Endothelial cell of umbilical vein (primary cell): ENCODE measurements at places on chromosomes 4 and X. TPM values are rescaled to one million over a fixed set of nuclear protein-coding genes. Genes with fewer than 3 reads are reported as not detected.

- H3K36me3 ChIP-seq, result no peaks in the 10 kb centered on the region
- no peaks in the 10 kb centered on the region for H3K4me1 ChIP-seq
- no peak for DNase-seq
- H3K27ac ChIP-seq, result no peak overlapping the region
Observed at GRCh38 chrX:66002824-66003680, 36.8 kb downstream of the VSIG4 start.

The KLB gene
- not detected in 2 replicates for total RNA-seq

DNA sequence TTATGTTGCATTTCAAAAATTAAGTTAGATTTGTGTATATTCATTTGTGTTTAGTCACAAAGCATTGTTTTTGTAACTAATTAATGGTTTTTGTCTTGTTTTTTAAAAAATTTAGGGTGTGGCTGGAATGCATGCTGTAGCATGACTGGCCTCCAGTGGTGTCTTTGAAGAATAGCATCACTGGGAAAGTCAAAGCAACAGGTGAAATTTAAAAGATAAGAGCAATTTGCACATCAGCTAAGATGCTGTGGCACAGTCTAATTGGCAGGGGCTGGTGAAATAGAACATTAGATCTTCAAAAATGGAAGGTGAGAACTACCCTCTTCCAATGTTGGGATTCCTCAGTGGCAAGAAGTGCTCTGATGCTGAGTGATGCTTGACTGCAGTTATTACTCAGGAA is 45.3 kb downstream of the ANK2 start:
- no peaks in the 10 kb centered on the region for H3K27me3 ChIP-seq
- no peaks in the 10 kb centered on the region for H3K36me3 ChIP-seq
- no peak overlapping the region for H3K27ac ChIP-seq
- H3K4me3 ChIP-seq, result no peak overlapping the region

- H3K27me3 ChIP-seq, result no peaks in the 10 kb centered on the region
- no peak overlapping the region for H3K27ac ChIP-seq
- DNase-seq, result no peak
- H3K4me1 ChIP-seq, result no peaks in the 10 kb centered on the region
- H3K4me3 ChIP-seq, result no peak overlapping the region
Observed at GRCh38 chr4:72300126-72300525, 268.3 kb downstream of the NPFFR2 start.

The ERCC6L gene
- 6.7 and 7.5 TPM in 2 replicates for total RNA-seq

GRCh38 chrX:19904778-19905367 is 17.5 kb upstream of the SH3KBP1 start:
- no peak overlapping the region for H3K27ac ChIP-seq
- no peaks in the 10 kb centered on the region for H3K4me1 ChIP-seq
- DNase-seq, result peak; percentile 24
- H3K36me3 ChIP-seq, result no peaks in the 10 kb centered on the region
- no peak overlapping the region for H3K4me3 ChIP-seq
- no peaks in the 10 kb centered on the region for H3K27me3 ChIP-seq

DNA sequence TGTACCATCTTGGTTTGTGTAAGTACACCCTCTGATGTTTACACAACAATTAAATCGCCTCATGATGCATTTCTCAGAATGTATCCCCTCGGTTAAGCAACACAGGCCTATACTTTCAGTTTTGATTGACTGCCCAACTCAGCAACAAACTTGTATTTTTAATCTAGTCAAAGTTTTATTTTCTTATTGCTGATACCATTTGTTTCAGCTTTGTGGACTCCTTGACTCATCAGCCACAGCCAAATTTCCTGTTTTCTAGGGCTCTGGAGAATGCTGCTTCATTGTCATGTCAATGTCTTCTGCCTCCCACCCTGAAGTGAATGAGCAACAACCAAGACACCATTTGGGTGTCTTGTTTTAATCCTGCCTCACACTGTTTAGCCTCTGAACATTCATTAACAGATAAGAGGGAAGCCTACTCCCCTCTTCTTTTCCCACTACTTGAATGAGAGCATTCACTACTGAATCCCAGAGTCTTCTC is 14.0 kb downstream of the BBS12 start:
- H3K27ac ChIP-seq, result no peak overlapping the region
- no peaks in the 10 kb centered on the region for H3K27me3 ChIP-seq
- H3K36me3 ChIP-seq, result no peaks in the 10 kb centered on the region
- no peak for DNase-seq
- no peaks in the 10 kb centered on the region for H3K4me1 ChIP-seq

DNA sequence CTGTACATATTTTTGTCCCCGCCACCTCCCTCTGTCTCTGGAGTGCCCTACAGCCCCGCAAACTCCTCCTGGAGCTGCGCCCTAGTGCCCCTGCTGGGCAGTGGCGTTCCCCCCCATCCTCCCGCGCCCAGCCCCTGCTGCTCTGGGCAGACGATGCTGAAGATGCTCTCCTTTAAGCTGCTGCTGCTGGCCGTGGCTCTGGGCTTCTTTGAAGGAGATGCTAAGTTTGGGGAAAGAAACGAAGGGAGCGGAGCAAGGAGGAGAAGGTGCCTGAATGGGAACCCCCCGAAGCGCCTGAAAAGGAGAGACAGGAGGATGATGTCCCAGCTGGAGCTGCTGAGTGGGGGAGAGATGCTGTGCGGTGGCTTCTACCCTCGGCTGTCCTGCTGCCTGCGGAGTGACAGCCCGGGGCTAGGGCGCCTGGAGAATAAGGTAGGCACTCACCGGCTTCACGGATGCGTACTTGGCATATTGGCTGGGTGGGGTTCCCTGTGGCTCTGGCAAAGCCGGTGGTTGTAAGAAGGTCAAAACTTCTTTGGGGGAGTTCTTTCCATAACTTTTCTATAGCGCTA is 653 bp downstream of the HHIP start:
- peaks cover 29% of the 10 kb centered on the region for H3K36me3 ChIP-seq
- H3K4me3 ChIP-seq, result peak overlapping the region; percentile 62
- peak; percentile 53 for DNase-seq
- peak overlapping the region; percentile 95 for H3K27ac ChIP-seq
- peaks cover 38% of the 10 kb centered on the region for H3K4me1 ChIP-seq

DNA sequence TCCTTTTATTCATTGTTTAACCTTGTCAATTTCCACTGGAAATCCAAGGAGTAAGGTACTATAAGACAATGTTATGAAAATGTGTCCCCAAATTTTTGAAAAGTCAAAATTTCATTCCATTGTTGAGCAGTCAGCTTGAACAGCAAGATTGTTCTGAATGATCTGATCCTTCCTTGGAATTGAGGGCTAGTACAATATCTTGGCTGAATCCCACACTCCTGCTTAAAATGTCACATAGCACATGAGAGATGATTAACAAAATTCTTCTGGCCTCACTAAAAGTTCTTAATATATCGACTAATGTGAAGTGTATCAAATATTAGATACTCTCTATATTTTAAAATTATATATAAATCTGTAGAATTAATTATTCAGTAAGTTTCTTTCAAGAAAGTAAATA is 104.8 kb downstream of the ANK2 start:
- no peak overlapping the region for H3K4me3 ChIP-seq
- H3K36me3 ChIP-seq, result no peaks in the 10 kb centered on the region
- no peaks in the 10 kb centered on the region for H3K4me1 ChIP-seq
- H3K27me3 ChIP-seq, result peaks cover 3% of the 10 kb centered on the region

DNA sequence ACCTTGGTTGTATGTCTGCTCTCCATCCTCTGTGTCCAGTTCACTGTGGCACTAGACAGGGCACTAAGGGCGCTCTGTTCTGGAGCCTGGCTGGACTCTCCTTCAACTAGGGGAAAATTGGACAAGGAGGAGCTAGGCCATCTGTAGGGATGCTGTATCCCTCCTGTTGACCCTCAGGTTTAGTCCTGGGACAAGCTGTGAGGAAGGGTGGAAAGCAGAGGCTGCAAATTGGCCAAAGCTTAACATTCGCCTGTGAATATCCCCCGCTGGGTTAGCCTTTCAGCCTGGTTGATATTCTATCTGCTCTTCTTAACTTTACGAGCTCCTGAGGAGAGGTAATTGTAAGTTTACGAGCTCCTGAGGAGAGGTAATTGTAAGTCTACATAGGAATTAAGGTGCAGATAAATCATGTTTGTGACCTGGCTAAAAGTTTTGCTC is 64.4 kb upstream of the ENPEP start:
- H3K36me3 ChIP-seq, result no peaks in the 10 kb centered on the region
- H3K27ac ChIP-seq, result no peak overlapping the region
- DNase-seq, result no peak
- H3K4me3 ChIP-seq, result no peak overlapping the region

The OGT gene
- total RNA-seq, result 128 and 129 TPM in 2 replicates

GRCh38 chr4:8681391-8681790 is 88.8 kb downstream of the CPZ start:
- H3K4me1 ChIP-seq, result no peaks in the 10 kb centered on the region
- no peak for DNase-seq
- H3K27ac ChIP-seq, result no peak overlapping the region
- no peaks in the 10 kb centered on the region for H3K36me3 ChIP-seq
- no peaks in the 10 kb centered on the region for H3K27me3 ChIP-seq

The CT45A3 gene
- not detected in 2 replicates for total RNA-seq

GRCh38 chr4:185124006-185124405 is 19.1 kb upstream of the SLC25A4 start:
- H3K27me3 ChIP-seq, result peaks cover 7% of the 10 kb centered on the region
- no peak overlapping the region for H3K4me3 ChIP-seq
- no peak overlapping the region for H3K27ac ChIP-seq

DNA sequence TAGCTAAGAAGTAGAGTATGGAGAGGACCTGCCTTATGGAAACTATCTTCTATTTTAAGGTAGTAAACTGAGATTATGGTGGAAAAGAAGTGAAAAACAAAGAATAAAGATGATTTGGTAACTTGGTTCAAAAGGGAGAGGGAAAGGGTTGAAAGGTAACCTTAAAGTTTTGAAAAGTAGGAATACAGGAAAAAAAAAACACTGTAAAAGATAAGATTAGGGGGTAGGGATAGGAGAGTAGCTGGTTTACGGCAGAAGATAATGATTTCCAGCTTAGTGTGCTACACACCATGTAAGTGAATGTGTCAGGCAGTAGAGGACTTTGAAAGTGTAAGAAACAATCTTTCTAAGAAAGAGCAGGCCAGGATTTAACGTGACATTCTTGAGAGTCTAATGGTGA is 35.3 kb downstream of the FAM13A start:
- no peaks in the 10 kb centered on the region for H3K4me1 ChIP-seq
- no peak overlapping the region for H3K27ac ChIP-seq
- no peak overlapping the region for H3K4me3 ChIP-seq
- no peaks in the 10 kb centered on the region for H3K27me3 ChIP-seq

GRCh38 chr4:96630839-96631238 is 790.9 kb downstream of the PDHA2 start:
- no peak for DNase-seq
- no peak overlapping the region for H3K4me3 ChIP-seq
- no peaks in the 10 kb centered on the region for H3K27me3 ChIP-seq
- H3K4me1 ChIP-seq, result no peaks in the 10 kb centered on the region
- no peaks in the 10 kb centered on the region for H3K36me3 ChIP-seq

DNA sequence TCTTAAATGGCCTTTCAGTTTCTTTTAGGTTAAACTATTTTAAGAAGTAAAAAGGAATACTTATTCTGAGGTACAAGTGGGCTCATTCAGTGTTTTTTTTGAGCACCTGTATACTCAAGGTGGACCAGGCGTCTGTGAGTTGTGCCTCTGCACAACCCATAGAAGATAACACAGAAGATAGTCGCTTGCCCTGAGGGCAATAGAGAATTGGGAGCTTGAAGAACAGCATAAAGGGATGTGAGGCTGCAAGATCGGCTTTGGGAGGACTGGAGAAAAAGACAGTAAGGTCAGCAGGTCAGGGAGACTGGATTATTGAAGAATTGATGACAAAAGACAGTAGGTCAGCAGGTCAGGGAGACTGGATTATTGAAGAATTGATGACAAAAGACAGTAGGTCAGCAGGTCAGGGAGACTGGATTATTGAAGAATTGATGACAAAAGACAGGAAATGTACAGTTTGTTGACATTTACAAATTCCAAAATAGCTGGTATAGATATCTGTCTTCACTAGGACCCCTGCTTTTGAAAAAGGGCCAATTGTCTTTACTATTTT is 3.1 kb downstream of the CPE start:
- no peaks in the 10 kb centered on the region for H3K36me3 ChIP-seq
- H3K4me1 ChIP-seq, result peaks cover 4% of the 10 kb centered on the region
- H3K27ac ChIP-seq, result no peak overlapping the region
- peaks cover 2% of the 10 kb centered on the region for H3K27me3 ChIP-seq
- H3K4me3 ChIP-seq, result no peak overlapping the region

DNA sequence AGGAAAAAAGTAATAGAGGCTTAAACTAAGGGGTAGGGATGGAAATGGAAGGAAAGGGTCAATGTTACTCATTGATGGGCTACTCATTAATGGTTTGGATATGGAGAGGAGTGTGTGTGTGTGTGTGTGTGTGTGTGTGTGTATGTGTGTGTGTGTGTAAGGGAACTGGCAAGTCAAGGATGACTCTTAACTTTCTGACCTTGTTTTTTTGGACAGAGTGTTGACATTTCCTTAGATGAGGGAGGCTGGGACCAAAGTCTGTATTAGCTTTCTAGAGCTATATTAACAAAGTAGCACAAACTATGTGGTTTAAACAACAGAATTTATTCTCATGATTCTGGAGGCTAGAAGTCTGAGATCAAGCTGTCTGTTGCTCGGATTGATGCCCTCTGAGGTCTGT is 202.7 kb downstream of the GBA3 start:
- H3K36me3 ChIP-seq, result no peaks in the 10 kb centered on the region
- no peaks in the 10 kb centered on the region for H3K27me3 ChIP-seq
- H3K4me3 ChIP-seq, result no peak overlapping the region
- H3K4me1 ChIP-seq, result no peaks in the 10 kb centered on the region

The FRAS1 gene
- total RNA-seq, result 3.4 and 3.6 TPM in 2 replicates

- H3K4me3 ChIP-seq, result peak within 1 kb of the TSS; percentile 65
- no peaks in the 10 kb centered on the region for H3K27me3 ChIP-seq
- H3K4me1 ChIP-seq, result peaks cover 34% of the 10 kb centered on the region
- DNase-seq, result peak; percentile 81
- peak within 1 kb of the TSS; percentile 80 for H3K27ac ChIP-seq
Observed at GRCh38 chrX:153494541-153495361, at the start of gene BGN. Gene BGN (plus strand): TSS chrX:153494980. CDS start chrX:153504632, 9,652 bp downstream.

The APEX2 gene
- 22.7 and 26.6 TPM in 2 replicates for total RNA-seq

GRCh38 chrX:57121816-57122215 is 468 bp upstream of the SPIN2B start:
- no peaks in the 10 kb centered on the region for H3K27me3 ChIP-seq
- no peaks in the 10 kb centered on the region for H3K36me3 ChIP-seq
- no peaks in the 10 kb centered on the region for H3K4me1 ChIP-seq
- H3K4me3 ChIP-seq, result peak overlapping the region; percentile 76

GRCh38 chrX:148298737-148299136 is 201.7 kb upstream of the AFF2 start:
- H3K4me3 ChIP-seq, result no peak overlapping the region
- H3K4me1 ChIP-seq, result peaks cover 5% of the 10 kb centered on the region
- peak overlapping the region; percentile 34 for H3K27ac ChIP-seq
- no peaks in the 10 kb centered on the region for H3K27me3 ChIP-seq
- H3K36me3 ChIP-seq, result no peaks in the 10 kb centered on the region

GRCh38 chrX:147403040-147403439 is 508.7 kb upstream of the FMR1 start:
- no peak overlapping the region for H3K27ac ChIP-seq
- no peak for DNase-seq
- H3K4me3 ChIP-seq, result no peak overlapping the region

DNA sequence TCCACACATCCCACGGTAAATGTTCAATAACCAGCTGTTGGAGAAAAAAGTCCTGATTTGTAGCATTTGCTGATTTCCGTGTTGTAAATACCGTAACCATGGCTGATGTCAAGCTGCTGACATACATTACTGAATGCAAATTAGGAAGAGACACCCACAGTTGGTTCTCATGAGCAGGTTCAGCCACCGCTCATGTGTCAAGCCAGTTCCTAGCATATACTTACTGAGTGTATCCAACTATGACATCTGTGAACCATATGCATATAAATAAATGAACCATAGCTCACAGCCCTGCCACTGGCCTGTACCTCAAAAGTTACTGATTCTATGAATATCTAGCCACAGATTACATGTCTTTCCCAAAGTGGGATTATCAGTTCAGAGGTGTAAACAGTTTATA is 29.5 kb downstream of the FHDC1 start:
- no peaks in the 10 kb centered on the region for H3K36me3 ChIP-seq
- H3K27ac ChIP-seq, result no peak overlapping the region
- no peak for DNase-seq
- H3K4me1 ChIP-seq, result peaks cover 16% of the 10 kb centered on the region
- H3K4me3 ChIP-seq, result no peak overlapping the region
